ENCODE measurements at places on chromosomes 7 and 10.

DNA sequence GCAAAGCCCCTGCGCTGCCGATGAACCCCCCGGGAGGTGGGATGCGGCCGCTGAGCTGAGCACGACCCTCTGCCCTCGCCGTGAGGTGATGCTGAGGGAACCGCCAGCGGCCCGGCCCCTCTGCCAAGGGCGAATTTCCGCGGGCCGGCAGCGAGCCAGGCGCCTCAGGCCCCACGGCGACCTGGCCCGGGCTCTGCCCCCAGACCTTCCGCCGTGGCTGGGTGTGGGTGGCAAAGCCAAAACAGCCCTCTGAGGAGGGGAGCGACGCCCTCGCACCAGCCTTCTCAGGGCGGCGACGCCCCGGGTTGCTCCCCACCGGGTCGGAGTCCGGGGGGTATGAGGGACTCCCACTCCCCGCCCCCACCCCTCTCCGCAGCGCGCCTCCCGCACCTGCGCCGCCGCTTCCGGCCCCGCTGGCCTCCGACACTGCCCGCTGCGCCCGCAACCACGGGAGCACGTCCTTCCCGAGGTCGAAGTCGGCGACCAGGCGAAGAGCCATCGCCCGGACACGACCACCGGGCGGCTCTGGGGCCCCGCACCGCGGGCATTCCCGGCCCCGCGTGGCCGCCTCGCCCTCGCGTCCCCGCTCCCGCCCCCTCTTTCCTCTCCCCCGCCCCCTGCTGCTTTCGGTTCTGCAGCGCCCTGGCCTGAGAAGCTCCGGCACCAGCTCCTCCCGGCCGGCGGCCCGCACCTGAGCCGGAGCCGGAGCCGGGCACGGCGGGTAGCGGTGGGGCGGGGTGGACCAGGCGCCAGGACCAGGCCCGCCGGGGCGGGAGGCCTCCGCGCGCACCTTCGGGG lies at the start of gene GSAP:
GSAP (minus strand) TSS at position 527 of the 798 bp plus-strand sequence; CDS start at position 499, 28 bp downstream.
- peak; percentile 15 for DNase-seq

DNA sequence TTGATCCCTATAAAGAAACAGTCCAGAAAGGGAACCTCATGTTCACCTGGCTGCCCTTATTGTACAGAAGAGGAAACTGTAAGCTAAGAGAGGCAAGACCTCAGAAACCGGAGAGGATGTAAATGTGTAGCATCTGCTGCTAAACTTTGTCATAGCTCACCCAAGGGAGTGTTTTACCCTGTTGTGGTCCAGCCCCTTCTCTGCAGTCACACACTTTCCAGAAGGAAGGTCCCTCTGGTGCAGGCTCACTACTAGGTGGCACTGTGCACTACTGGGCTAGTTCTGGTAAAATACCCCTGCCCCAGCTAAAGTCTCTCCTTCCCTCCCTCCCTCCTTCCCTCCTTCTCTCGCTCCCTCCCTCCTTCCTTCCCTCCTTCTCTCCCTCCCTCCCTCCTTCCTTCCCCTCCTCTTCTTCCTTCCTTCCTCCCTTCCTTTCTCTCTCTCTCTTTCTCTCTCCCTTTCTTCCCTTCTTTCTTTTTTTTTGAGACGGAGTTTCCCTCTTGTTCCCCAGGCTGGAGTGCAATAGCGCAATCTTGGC lies 42.5 kb upstream of the LCOR start:
- no peak for DNase-seq

GRCh38 chr7:116398672-116399071 lies 100.9 kb upstream of the CAV2 start:
- no peak for DNase-seq

GRCh38 chr7:84277628-84278224 lies 83.1 kb upstream of the SEMA3A start:
- no peak for DNase-seq

- no peak for DNase-seq
These were observed 70.9 kb upstream of the INHBA start for GRCh38 chr7:41773756-41774155.

- no peak for DNase-seq
These were observed 46.5 kb downstream of the TMEM106B start for GRCh38 chr7:12257582-12257981.

DNA sequence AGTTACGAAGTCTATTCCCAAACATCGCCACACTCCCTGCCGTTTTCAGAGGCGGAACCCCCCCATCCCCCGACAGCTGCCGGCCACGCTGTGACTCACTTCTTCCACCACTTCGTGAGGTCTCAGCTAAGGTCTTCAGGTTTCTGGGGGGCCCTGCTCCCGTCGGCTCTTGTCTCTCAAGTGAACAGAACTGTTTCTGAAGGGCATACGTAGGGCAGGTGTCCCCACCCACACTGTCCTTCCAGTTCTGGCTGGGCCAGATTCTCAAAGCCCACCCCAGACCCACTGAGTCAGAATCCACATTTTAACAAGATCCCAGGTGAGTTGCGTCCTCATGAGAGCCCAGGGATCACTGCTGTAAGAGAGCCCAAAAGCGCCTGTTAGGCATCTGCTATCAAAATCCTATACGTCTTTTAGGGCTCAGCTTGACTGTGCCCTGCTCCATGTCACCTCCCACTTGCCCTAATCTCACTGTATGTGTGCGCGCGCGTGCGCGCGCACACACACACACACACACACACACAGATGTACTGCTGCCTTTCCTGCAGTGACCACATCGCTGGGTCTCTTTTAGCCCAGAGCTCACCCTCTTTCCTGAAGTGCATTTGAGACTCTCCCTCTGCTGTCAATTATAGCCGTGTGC lies 78.8 kb downstream of the PROSER2 start:
- DNase-seq: no peak

DNA sequence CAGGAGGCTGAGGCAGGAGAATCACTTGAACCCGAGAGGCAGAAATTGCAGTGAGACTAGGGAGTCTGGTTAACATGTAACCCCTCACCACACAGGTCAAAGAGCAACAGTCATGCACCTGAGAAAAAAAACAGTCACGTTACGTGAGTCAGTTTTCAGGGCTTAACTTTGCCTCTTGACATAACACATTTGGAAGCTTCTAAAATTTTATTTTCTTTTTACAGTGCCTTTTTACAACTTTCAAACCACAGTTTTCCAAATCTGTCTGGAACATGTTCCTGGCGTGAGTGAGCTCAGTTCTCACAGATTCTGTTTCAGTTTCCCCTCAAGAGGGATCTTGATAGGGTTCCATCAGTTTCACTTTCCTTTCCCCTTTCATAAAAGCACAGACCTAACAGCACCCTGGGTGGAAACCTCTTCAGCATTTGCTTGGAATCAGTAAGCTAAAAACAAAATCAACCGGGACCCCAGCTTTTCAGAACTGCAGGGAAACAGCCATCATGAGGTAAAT lies 4.4 kb downstream of the IFIT3 start:
- DNase-seq: no peak

DNA sequence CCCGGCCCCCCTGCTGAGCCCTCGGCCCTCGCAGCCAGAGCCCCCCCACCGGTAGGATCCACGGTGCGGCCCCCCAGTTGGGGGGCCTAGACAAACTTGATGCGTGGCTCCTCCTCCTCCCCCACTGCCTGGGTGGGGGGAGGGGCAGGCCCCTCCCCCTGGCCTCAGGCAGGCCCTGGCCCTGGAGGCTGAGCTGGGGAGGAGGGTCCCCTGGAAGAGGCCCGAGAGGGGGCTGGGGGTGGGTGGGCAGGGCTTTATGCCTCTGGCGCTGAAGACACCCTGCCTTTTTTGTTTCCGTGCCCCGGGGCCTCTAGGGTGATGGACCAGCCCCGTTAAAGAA lies 3.7 kb downstream of the VPS37D start:
- DNase-seq: no peak
